ENCODE measurements at places on chromosomes 6 and 20.

- no peak overlapping the region for H3K27ac ChIP-seq
- H3K4me3 ChIP-seq, result no peak overlapping the region
- peaks cover 5% of the 10 kb centered on the region for H3K4me1 ChIP-seq
- H3K27me3 ChIP-seq, result no peaks in the 10 kb centered on the region
Measured at GRCh38 chr6:167711211-167711610, 115.5 kb upstream of the AFDN start.

GRCh38 chr6:42509256-42509655 is 54.6 kb upstream of the UBR2 start:
- H3K4me3 ChIP-seq, result no peak overlapping the region
- H3K36me3 ChIP-seq, result no peaks in the 10 kb centered on the region
- no peaks in the 10 kb centered on the region for H3K27me3 ChIP-seq

DNA sequence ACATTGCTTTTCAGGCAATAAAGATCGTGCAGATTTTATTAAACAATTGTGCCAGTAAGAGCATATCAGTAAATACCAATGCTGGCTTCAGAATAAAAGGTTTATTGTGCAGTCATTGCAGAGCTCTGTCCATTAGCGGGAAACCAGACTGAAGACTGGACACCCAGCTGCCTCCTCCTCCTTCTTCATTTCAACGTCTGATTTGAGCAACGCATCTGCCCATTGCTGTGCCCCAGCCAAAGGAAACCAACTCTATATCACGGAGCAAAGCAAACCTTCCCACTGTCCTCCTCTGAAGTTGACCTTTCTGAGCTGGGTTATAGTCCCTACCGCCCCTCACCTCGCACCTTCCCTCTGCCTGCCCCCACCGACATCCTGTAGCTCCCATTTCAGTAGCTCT is 80.8 kb downstream of the SLC22A23 start:
- peaks cover 9% of the 10 kb centered on the region for H3K4me1 ChIP-seq
- no peak for DNase-seq
- H3K4me3 ChIP-seq, result no peak overlapping the region
- no peak overlapping the region for H3K27ac ChIP-seq

GRCh38 chr6:45737331-45738056 is 278.2 kb downstream of the CLIC5 start:
- no peaks in the 10 kb centered on the region for H3K27me3 ChIP-seq
- H3K36me3 ChIP-seq, result no peaks in the 10 kb centered on the region
- no peaks in the 10 kb centered on the region for H3K4me1 ChIP-seq
- no peak overlapping the region for H3K27ac ChIP-seq
- no peak for DNase-seq
- H3K4me3 ChIP-seq, result no peak overlapping the region

DNA sequence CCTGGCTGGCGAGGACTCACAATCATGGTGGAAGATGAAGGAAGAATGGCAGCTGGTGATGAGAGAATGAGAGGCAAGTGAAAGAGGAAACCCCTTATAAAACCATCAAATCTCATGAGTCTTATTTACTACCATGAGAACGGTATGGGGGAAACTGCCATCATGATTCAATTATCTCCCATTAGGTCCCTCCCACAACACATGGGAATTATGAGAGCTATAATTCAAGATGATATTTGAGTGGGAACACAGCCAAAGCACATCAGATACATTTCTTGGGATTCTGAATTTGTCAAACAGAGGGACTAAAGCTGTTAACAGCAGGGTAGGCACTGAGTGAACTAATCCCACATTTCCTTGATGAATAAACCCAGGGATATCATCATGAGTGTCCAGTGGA is 116.2 kb upstream of the PLCB4 start:
- H3K27me3 ChIP-seq, result no peaks in the 10 kb centered on the region
- H3K36me3 ChIP-seq, result no peaks in the 10 kb centered on the region
- no peak overlapping the region for H3K4me3 ChIP-seq

DNA sequence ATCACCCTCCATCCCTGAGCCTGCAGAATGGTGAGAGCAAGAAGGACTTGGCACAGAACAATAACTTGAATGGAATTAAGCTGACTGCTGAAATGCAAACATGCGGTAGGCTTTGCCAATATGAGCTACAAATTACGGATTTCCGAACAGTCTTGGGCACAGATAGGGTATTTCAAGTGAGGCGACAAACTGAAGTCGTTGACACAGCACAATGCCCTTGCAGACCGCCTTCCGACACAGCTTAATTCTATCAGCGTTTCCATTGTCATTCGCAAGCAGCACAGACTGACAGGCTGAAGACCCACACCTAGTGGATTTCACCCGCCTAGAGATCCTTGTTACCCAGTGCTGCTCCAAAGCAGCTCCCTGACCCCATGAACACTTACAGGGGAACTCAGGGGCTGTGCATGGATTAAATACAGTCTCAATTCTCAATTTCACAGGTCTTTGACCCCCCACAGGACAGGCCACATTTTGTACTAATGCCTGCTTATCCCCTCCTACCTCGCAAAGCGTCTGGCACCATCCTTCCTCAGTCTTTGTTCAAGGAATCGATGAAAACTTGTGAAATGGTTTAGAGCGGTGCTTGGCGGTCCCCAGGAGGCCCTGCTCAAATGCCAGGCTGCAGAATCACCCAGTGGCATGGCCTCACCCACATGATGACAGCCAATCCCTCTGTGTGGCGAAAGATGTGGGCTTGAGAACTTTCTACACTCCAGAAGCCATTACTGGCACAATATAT is 34.6 kb downstream of the RAMACL start:
- H3K4me1 ChIP-seq, result peaks cover 6% of the 10 kb centered on the region
- H3K27ac ChIP-seq, result no peak overlapping the region
- no peaks in the 10 kb centered on the region for H3K27me3 ChIP-seq

DNA sequence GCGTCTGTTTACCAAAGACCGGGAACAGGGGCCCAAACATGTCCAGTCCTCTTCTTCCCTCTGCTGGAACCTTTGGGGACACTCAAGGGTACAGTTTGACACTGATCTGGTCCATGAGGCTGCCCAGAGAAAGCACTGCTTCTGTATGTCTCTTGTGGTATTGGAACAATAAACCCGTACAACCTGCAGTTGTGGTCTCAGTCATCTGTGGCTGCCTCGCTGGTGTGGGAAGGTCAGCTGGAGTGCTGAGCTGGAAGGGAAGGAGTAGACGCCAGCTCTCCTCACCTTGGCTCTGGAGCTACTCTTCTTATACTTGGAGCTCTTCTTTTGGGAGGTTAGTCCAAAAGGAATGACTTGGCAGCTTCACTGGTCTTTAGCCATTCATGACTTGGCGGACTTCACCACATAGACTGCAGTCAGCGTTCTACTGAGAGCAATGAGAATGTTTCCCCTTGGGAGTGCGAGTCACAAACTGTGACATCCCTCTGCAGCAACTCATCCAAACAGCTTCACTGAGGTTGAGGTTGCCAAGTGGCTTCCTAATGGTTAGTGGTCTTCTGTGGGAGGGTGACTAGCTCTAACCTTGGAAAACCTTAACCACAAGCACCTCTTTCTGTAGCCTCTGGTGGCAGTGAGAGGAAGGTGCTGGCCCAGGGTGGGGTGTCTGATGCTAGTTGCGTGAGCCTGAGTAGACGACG is 81.2 kb downstream of the ASXL1 start:
- DNase-seq, result no peak
- H3K4me1 ChIP-seq, result no peaks in the 10 kb centered on the region
- H3K27me3 ChIP-seq, result no peaks in the 10 kb centered on the region
- H3K36me3 ChIP-seq, result 0 out of 2 replicates have a peak, but pooled peaks cover 3% of the 10 kb centered on the region

DNA sequence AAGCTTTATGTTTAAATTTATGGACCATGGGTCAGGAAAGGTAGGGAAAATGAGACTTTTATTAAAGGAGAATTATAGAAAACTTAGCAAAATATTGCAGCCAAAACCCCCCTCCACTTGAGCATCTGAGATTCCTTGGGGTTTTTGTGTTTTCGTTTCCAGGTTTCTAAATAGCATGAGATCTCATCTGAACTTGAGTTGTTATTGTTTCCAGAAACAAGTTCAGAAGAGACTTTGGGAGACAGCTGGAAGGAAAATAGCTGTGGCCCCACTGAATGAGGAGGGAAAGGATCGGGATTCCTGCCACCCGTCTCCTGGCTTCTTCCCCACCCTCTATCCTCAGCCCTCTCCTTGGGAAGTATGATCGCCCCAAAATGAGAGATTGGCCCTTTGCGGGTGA is 75.5 kb downstream of the TBC1D7 start:
- no peaks in the 10 kb centered on the region for H3K27me3 ChIP-seq
- no peak overlapping the region for H3K4me3 ChIP-seq
- DNase-seq, result no peak
- no peak overlapping the region for H3K27ac ChIP-seq
- no peaks in the 10 kb centered on the region for H3K36me3 ChIP-seq

GRCh38 chr6:126784161-126784790 is 334.2 kb upstream of the RSPO3 start:
- H3K36me3 ChIP-seq, result no peaks in the 10 kb centered on the region
- H3K27ac ChIP-seq, result no peak overlapping the region
- no peak for DNase-seq
- no peak overlapping the region for H3K4me3 ChIP-seq

GRCh38 chr6:119979862-119980261 is 630.3 kb upstream of the MAN1A1 start:
- H3K27me3 ChIP-seq, result no peaks in the 10 kb centered on the region
- no peak overlapping the region for H3K27ac ChIP-seq
- H3K4me1 ChIP-seq, result no peaks in the 10 kb centered on the region
- no peak for DNase-seq

- no peaks in the 10 kb centered on the region for H3K36me3 ChIP-seq
- no peaks in the 10 kb centered on the region for H3K4me1 ChIP-seq
- H3K27ac ChIP-seq, result no peak overlapping the region
Measured at GRCh38 chr6:19036196-19036555, 649.0 kb downstream of the RNF144B start.

GRCh38 chr6:45677381-45678284 is 299.9 kb upstream of the SUPT3H start:
- no peaks in the 10 kb centered on the region for H3K36me3 ChIP-seq
- no peak overlapping the region for H3K4me3 ChIP-seq
- no peak overlapping the region for H3K27ac ChIP-seq
- DNase-seq, result no peak
- no peaks in the 10 kb centered on the region for H3K27me3 ChIP-seq

DNA sequence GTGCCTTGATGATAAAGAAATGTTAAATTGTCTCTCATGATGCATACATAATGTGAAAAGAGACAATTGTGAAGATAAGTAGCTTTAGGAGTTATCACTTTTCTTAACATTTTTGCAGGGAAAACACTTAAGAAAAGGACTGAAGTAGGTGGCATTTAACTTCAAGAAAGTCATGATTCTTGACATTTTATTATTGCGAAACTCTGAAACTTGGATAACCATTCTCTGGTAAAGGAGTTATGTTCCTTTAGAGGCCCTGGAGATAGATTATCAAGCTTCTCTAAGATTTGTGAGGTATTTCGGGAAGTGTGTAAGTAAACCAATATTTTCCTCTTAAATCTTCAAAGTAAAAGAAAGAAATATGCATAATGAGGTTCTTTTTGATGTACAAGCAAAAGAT is 38.5 kb downstream of the HTR1B start:
- no peaks in the 10 kb centered on the region for H3K36me3 ChIP-seq
- H3K27me3 ChIP-seq, result no peaks in the 10 kb centered on the region
- no peaks in the 10 kb centered on the region for H3K4me1 ChIP-seq
- H3K27ac ChIP-seq, result no peak overlapping the region
- H3K4me3 ChIP-seq, result no peak overlapping the region

All from H1 (cell line).